ENCODE measurements at places on chromosomes 1 and 21. TPM values are rescaled to one million over a fixed set of nuclear protein-coding genes. Genes with fewer than 3 reads are reported as not detected.
A peak's percentile ranks its signal among the peaks of the same experiment; 100 is the strongest.

DNA sequence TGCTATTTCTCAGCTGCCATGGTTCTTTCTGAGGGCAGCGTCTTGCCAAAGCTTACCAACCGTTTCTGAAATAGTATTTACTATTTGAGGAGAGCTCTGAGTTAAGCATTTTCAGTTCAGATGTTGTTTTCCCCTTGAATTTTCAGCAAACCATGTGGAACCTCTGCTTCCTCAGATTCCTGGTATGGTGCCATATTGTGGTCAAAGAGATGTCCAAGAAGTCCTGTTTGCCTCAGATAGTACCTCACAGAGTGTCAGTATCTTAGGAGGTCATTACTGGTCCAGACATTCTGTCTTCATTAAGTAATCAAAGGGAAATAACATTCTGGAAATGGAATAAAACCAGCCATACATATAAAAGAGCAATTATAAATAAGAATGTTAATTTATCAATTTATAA is 36.6 kb downstream of the VANGL2 start:
- no peak for DNase-seq

DNA sequence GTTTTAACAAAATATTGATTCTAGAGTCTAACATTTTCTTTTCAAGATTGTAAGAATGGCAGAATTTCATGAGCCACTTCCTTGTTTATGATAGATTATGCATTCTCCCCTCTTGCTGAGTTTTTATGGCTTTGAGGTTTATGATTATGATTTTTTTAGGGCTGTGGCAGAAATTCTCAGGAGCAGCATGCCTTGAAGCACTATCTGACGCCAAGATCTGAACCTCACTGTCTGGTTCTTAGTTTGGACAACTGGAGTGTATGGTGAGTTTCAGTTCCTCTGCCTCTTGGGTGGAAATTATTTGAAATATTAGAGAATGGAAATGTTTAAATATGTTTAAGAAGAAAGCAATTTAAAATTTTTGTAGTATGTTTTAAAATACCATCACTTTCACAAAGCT is 10.2 kb downstream of the USP16 start:
- no peak for DNase-seq

DNA sequence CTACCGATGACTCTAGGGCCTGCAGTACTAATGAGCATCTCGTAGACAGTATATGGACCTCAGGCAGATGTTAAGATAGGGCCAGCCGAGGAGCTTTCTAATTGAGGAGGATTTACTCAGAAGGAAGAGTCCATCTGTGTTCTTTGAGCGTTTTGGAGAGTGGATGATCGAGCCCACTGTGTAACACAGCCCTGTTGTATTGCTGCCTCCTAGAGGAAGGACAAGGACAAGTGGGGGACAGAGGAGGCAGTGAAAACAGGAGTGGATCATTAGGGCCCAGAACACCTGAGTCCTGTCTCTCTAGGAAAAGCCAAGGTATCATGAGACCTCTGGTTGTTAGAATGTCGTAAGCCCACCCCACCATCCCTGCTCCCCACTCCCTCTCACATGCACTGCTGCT is 62.9 kb downstream of the TBX19 start:
- DNase-seq, result no peak

DNA sequence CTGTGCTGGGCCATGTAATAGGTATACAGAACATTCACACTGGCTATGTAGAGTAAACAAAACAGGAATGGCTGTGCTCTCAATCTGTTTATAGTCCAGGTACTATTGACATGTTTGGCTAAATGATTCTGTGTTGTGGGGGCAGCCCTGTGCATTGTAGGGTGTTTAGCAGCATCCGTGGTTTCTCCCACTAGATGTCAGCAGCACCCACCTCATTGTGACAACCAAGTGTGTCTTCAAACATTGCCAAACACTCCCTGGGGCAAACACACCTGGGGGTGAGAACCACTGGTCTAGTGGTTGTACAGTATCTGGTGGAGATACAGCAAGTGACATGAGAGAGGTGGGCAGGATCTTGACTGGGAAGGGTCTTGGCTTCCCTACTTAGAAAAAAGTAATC is 80.4 kb upstream of the SPATA6 start:
- no peak for DNase-seq

GRCh38 chr1:109161858-109162606 is 48.1 kb downstream of the ELAPOR1 start:
- DNase-seq, result peak; percentile 47

GRCh38 chr1:178530037-178530402 is 17.1 kb downstream of the TEX35 start:
- DNase-seq, result no peak

GRCh38 chr1:179591592-179592580 is at the start of gene TDRD5:
Gene TDRD5, plus strand, starts transcription at chr1:179591832. Its CDS starts 784 bp downstream, at chr1:179592616.
- no peak for DNase-seq

Gene RHEX
- polyA plus RNA-seq, result 0.51 TPM

Gene FCAMR
- not detected for polyA plus RNA-seq
